ENCODE measurements at places on chromosomes 16 and 17.

DNA sequence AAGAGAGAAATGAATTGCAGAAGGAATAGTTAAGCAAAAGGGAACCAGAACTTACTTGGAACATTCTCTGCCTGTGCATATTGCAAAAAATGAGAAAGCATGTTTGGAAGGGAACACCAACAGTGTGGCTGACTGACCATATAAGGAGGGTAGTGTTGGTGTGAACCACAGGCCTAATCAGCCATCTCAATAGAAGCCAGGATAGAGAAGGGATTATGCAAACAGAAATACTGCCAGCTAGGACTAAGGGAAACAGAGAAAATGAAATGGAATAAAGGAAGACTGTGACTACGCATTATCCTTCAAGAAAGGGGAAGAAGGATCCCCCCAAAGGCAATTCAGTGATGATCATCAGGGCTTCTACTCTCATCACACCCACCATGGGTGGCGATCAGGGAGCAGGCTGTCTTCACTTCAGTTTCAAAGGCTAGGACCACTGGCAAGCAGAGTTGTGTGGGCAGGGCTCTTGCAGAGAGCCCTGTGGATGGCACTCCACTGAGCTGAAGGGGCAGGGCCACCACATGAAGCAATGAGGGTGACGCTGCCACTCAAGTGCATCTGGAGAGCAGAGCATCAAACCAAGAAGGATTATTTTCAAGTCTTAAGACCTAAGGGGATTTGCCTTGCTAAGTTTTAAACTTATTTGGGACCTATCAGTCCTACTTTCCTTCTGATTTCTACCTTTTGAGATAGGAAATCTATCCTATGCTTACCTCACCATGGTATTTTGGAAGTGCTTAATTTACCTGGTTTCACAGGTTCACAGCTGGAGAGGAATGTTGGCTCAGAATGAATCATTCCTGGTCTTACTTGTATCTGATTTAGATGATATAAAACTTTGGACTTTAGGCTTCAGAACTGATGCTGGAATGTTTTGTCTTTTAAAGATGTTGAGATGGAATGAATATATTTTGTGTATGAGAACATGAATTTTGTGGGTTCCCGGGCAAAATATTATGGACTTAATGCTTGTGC is 140.5 kb downstream of the SSH2 start:
- DNase-seq: no peak

GRCh38 chr17:7916808-7917207 is 719 bp upstream of the RNF227 start:
- no peak for DNase-seq

DNA sequence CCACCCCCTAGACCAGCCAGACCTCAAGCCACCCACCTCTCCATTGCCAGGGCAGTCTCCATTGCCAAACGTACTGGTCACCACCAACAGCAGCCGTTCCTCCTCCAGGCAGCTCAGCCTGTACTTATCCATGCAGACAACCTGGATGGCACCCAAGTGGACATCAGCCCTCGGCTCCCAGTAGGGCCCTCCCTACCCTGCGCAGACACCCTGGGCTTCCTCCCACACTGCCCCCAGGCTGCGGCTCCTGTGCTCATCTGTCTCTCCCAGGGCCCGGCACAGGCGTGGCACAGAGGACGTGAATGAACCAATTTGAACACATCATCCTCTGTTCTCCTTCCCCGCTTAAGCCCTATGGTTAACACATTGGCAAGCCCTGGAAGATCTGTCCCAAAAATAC is 29.5 kb downstream of the NOS2 start:
- no peak for DNase-seq

DNA sequence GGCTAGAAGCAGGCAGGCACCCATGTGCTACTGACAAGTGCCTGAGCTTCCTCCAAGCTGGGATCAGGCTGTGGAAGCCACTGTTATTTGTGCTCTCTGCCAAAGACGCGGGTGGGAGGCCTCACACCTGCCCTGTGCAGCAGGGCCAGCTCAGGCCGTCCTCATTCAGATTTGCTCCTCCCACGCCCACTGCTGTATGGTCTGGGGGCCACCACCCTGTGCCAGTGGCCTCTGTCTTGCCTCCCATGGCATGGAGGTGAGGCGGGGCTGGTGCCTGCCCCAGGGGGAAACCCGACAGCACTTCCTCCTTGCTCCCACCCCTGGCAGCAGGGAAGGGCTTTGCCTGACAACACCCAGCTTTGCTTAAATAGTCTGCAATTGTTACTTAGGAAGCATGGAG is 356.5 kb upstream of the CDH8 start:
- no peak for DNase-seq

All from AG08395 (cell line).